Stimulated activated CD8-positive, alpha-beta memory T cell treated with anti-CD3 and anti-CD28 coated beads, Interleukin-15, amount 100 ng/mL, for 4 hours (primary cell): ENCODE measurements at places on chromosomes 1 and 21.

DNA sequence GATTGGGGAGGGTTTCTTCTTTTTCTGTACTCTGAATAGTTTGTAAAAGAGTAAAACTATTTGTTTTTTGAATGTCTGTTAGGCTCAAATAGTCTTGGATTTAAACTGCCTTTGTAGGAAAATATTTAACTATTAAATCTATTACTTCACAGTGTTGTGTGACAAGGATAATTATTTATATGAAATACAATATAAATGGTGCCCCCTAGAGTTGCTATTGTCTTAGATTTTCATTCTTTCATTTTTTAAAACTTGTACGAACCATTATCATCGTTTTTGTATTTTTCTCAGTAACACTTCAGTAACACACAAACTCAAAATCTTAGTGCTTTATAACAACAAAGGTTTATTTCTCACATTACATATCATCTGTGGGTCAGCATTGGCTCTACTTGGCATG lies 37.4 kb downstream of the C1orf185 start:
- no peak for DNase-seq

DNA sequence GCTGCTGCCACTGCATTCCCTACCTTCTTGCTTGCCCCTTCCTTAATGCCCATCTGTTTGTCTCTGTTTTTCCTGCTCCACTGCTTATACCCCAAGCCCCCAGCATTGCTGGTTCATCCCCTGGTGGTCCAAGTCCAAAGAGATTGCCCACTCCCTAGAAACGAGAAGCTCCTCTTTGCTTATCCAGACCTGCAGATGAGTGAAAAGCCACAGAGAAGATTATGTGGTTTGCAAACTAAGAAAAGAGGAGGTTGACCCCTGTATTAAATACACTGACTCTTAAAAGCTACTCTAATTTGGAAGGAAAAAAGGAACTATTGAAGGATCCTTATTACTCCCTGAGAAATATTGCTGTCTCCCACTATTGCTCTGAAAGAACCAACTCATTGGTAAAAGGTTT lies 146.8 kb upstream of the RAB4A start:
- no peak for DNase-seq

- no peak for DNase-seq
Measured at GRCh38 chr1:246794048-246794827, 70.0 kb downstream of the SCCPDH start.

GRCh38 chr1:12150456-12151200 lies 16.2 kb upstream of the TNFRSF1B start:
- no peak for DNase-seq

DNA sequence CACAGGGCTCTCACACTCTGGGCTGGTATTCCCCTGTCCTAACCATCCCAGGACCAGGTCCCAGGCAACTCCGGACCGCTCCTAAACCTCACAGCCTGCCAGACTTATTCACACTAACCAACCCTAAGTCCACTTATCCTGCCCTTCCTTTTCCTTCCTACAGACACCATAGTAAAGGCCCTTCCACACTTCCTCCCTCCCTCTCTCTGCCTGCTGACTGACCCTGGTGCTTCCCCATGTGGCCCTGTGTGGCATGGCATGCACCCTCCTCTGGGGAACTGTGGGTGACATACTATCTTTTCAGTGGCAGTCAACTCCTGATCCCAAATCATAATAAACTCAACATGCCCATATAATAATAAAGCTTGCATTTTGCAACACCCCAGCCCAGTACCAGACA lies 155.1 kb upstream of the DNAH14 start:
- no peak for DNase-seq

GRCh38 chr21:15224346-15225086 lies 159.7 kb upstream of the NRIP1 start:
- DNase-seq = no peak

- DNase-seq = no peak
Measured at GRCh38 chr21:28632755-28633408, 359.8 kb downstream of the LTN1 start.

GRCh38 chr1:168903237-168903830 lies 174.3 kb upstream of the DPT start:
- DNase-seq = no peak

- no peak for DNase-seq
Measured at GRCh38 chr1:226577401-226578180, 29.0 kb downstream of the STUM start.

DNA sequence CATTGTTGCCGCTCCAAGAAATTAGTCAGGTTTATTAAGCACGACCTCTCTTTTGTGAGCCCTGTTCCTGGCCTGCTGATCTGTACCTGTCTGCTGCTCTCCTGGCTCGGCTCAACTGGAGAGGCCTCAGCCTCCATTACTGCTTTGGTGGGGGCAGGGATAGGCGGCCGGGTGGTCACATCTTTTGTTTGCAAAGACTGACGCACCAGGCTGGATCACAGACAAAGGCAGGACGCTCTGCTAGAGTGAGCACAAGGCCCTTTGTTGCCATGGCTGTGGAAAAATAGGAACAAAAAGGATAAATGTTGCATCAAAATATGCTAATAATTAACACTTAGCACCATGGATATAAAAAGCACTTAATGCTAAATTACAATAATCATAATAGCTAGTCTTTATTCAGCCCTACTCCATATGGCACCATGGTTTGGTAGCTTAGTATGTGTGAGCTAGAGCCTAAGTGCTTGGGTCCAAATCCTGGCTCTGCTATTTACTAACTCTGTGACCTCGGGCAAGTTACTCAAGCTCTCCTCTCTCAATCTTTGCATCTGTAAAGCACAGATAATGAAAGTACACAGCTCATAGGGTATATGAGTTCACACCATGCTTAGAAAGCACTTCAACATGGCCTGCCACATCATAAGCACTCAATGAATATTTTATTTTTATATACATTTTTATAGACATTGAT lies 28.9 kb upstream of the HPDL start:
- DNase-seq = no peak
